Anterior cingulate cortex (tissue), 58 donors: ENCODE measurements at places on chromosomes 6 and 20.
A peak's percentile ranks its signal among the peaks of the same experiment; 100 is the strongest.

DNA sequence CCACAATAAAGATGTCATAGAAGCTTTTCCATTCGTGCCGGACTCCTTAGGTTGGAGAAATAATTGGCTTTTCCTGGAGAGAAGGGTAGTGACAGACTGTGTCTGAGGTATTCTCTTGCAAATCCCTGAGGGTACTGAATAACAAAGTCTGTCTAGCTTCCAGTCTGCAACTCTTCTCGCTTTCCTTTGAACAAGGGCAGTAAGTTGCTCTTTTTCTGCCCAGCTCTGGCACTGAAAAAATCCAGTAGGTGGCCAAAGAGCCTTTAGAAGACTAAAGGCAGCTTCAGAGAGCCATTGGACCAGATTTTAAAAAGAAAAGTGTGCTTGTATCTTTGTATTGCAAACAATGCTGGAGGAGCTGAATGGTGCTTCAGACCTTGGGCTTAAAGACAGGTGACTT lies 20.7 kb upstream of the RREB1 start:
- no peak for DNase-seq

- DNase-seq: peak; percentile 56
These were observed 1.2 kb downstream of the AKAP12 start for GRCh38 chr6:151240791-151241642.

DNA sequence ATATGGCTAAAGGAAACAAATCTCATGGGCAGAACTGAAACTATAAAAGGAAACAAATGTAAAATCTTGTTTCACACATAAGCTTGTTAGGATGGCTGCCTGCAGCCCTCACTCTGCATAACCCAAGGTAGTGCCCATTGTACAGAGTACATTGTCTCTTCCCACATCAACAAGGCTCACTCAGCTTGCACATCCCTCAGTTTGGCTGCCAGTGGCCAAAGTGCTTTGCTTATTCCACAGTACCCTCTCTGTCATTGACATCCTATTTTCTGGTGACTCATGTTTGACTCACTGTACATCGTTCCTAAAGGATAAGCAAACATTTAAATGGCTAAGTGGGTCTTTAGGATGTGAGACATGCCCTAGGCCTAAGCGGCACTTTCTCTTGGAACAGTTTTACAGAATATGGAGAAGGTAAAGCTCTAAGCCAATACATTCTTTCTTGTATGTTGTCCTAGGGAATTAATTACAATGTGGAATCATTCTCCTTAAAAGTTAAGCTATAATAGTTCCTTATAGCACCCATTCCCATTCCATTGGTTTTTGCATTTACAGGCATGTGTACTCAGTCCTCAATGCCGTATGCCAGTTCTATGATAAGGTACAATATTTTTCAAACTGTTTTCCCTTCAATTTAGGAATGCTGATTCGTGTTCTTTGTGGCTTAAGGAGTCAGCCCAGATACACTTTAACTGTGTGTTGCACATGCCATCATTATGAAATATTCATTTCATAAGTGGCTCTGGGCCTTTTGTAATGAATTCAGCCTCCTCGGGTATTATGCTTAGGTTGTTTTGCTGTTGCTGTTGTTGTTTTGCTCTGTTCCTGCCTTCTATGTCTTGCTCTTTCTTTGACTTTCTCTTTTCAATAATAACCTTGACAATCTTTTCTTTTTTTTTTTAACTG lies 5.5 kb downstream of the ANKEF1 start:
- no peak for DNase-seq

DNA sequence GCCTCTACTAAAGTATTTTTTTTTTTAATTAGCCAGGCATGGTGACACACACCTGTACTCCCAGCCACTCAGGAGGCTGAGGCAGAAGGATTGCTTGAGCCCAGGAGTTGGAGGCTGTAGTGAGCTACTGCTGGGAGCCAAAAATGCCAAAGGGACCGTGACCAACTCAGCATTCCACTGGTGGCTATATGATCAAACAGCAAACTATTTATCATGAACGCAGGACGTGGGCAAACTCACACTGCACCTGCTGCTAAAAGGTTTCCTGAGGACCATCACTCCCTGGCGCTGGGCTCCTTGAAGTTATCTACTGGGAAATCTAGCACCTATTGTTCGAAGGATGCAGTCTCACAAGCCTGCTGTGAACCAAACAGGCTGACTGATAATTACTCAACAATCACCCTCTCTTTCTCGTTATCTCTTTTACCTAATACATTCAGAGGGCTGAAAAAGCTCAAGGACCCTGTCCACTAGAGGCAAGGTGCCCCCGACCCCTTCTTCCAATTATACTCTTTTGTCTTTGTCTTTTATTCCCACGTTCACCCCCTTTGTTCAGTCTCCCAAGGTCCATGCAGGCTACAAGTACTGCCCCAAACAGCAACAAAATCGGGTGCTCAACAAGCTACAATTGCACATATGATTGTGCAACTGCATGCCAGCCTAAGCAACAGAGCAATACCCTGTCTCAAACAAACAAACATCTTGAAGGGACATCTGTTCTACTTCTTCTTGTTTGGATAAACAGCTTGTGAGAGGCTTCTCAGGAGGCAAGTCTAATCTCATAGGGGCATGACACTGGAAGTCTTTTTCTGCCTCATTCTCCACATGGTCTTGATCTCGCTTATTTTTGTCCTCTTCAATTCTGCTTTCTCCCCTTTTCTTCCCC lies 47.7 kb upstream of the PLN start:
- no peak for DNase-seq

DNA sequence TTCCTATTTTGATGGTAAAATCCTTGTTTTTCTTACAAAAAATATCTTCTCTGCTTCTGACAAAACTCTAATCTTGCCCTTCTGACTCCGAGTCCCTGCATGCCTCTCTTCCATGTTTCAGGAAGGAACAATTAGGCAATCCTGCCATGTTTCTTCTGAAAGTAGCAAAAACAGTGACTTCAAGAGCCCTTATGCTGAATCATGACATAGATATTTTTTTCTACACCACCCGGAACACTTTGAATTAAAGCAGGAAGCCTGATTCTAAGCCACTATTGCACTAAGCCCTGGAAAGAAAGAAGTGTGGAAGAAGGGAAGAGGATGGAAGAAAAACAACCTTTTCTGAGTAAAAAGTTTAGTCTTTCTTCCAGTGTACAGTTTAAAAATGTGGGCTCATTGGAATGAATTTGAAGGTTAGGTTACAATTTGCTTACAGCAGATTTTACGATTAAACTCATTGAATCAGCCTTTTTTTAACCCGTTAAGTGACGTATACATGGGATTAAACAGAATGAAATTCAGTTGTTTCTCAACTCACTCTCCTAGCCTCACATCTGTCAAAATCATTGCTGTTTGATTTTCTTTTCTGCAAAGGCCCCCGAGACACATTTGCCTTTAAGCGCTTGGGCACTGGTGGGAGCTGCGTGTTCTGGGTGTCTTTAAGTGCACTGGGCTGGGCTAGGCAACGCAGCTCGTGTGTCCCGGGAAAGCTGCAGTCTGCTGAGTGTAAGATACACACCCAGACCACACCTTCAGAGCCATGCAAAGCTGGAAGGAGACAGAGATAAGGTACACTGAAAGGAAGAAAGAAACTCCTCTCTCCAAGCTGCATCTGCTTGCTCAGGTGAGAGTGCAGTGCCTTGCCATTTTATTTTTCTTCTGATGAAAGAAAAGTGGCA lies 159.4 kb upstream of the CITED2 start:
- DNase-seq: no peak

GRCh38 chr20:5445611-5446010 lies 128.9 kb upstream of the PROKR2 start:
- no peak for DNase-seq
